Erythroblast (primary cell): ENCODE measurements at places on chromosomes 13 and 19.
A peak's percentile ranks its signal among the peaks of the same experiment; 100 is the strongest.

- no peak for DNase-seq
Measured at GRCh38 chr19:33040994-33041827, 23.5 kb downstream of the RHPN2 start.

DNA sequence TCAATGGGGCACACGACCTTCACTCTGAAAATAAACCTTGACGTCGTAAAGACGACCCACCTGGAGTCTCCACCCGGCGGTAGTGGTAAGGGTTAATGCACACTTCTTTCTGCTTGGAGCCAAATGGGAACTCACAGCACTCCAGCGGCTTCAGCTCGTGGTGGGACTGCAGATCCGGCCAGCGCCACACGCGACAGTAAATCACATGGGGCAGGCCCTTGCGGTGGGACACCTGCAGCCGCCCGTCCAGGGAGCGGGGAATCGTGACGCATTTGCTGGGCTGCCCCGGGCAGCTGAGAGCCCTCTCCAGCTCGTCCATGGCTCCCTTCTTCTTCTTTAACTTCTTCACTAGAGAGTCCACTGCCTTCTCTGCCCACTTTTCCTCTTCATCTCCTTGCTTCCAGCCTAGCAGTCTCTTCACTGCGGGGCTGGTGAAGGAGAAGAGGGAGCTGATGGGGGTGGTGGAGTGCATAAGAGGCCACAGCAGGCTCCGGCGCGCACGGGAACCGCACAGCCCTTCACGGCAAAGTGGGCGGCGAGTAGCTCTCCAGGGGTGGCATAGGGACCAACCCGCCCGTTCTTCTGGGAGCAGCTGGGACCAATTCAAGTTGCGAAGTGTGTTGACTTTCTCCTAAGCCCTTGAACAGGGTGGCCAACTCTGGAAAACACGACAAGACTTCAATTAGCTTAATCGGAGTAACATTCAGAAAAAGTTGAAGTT, 40.7 kb downstream of the SMAD9 start:
- no peak for DNase-seq

DNA sequence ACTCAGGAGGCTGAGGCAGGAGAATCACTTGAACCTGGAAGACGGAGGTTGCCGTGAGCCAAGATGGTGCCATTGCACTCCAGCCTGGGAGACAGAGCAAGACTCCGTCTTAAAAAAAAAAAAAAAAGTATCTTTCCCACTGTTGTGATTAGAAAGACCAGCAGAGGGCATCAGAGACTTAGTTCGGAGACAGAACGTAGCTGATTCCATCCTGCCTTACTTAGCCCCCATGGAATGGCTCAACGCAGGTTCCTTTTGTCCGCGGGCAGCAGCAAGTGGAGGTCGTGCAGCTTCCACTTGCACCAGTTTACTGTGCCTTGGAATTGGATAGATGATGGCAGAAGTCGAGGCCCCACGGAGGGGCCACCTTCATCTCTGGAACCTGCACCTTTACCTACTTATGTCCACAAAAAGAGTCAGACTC, 8.1 kb downstream of the TIMM29 start:
- DNase-seq = peak; percentile 81

- no peak for DNase-seq
Measured at GRCh38 chr13:41955605-41956004, 5.3 kb downstream of the VWA8 start.

DNA sequence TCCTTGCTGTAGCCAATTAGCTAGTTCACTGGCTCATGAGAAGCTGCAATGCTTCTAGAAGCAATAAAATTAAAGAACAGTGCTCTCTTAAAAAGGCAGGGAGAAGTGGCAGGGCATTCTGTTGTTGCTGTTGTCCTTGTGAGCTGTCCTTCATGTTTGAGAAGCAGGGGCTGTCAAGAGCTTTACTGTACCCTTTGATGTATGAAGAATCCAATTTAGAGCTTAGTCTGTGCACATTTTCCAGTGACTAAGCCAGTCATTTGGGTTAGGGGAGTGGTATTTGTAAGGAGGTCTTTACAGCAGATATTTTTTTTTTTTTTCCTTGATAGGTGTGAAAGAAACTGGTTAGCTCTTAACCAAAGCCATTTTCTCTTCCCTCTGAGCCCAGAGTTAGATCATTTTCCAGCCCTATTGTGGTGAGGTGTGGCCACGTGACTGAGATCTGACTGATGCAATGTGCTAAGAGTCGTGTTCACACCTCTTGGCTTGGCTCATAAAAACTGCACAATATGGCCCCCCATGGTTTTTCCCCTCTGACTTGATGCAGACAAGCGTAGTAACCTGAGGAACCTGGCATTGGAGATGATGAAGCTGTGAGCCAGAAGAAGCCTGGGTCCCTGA, 309.6 kb upstream of the TMTC4 start:
- no peak for DNase-seq

DNA sequence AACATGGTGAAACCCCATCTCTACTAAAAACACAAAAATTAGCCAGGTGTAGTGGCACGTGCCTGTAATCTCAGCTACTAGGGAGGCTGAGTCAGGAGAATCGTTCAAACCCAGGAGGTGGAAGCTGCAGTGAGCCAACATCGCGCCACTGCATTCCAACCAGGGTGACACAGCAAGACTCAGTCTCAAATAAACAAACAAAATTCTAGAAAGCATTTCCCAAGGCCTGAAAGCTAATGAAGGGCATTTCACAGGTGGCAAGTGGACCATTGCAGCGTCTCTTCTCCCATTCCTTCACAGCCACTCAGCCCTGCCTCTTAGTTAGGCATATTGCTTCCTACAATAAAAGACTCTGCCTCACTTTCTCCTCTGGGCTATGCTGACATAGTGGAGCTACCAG, 13.5 kb upstream of the RXFP2 start:
- DNase-seq = no peak

DNA sequence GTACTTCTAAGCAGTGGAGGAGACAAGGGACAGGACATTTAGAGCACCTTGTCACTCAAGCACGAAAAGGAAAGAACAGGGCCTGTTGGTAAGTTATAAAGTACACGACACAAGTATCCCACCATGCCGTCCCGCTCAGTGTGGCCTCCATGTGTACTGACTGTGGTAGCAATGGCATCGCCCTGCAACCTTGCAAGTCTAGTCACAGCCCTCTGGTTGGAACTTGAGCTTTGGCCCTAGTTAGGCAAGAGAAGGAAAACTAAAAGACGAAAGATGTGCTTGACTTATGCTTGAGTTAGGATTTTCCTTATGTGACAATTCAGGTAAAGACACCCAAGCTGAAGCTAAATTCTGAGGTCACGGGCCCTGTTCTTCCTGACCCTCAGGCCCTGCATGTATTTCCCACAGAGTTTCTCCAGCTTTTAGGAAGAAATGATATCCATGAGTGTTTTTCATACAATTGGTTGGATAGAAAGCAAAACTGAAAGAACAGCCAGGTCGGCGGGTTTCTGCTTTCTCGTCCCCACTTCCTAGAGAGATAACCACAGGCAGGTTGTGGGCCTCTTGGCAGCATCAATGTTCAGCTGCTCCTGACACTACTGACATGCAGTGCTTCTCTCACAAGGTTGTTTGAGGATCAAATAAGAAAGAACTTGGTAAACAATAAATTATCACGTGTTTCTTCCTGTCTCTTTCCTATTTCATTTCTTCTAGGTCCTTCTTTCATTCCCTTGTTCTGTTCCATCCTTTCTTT, 216.2 kb downstream of the IRS2 start:
- no peak for DNase-seq

DNA sequence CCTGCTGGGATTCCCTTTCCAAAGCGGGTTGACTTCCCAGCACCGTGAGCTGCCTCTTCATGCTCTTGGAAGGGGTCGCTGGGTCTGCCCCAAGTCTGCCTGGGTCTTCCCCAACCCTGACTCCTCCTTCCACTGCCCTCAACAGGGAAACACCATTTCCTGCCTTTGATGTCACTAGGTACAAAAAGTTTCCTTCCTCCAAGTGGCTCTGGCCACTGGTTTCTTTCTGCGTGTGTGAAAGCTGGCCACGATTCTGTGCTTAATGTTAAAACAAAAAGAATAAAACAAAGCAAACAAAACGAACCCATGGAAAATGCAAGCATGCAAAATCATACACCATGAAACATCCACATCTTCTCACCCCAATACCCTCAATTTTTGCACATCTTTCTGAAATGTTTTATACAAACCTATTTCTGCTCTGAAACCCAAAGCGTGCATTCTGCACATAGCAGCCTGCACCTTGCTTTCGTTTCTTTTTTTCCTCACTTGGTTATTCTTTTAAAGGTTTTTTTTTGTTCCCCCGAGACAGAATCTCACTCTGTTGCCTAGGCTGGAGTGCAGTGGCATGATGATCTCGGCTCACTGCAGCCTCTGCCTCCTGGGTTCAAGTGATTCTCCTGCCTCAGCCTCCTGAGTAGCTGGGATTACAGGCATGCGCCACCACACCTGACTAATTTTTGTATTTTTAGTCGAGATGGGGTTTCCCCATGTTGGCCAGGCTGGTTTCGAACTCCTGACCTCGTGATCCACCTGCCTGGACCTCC, 12.5 kb upstream of the TNFSF9 start:
- no peak for DNase-seq

DNA sequence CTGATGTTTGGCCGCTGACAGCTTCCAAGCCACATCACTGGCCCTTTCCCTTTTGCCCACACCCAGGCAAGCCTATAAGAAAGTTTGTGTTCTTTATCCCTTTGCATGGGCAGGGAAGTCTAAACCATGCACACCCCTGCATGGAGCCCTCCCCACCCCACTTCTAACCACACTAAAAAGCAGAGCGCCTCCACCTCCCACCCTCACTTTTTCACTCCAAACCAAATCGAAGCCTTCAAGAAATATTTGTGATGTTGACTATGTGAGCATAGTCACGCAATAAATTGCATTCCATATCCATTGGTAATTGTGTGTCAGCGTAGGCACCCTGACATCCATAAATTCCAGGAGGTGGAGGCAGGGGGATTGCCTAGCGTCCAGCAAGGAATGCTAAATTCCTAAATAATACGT, 104.4 kb upstream of the LSM14A start:
- no peak for DNase-seq

GRCh38 chr19:30593356-30593755, 221.2 kb downstream of the ZNF536 start:
- no peak for DNase-seq

DNA sequence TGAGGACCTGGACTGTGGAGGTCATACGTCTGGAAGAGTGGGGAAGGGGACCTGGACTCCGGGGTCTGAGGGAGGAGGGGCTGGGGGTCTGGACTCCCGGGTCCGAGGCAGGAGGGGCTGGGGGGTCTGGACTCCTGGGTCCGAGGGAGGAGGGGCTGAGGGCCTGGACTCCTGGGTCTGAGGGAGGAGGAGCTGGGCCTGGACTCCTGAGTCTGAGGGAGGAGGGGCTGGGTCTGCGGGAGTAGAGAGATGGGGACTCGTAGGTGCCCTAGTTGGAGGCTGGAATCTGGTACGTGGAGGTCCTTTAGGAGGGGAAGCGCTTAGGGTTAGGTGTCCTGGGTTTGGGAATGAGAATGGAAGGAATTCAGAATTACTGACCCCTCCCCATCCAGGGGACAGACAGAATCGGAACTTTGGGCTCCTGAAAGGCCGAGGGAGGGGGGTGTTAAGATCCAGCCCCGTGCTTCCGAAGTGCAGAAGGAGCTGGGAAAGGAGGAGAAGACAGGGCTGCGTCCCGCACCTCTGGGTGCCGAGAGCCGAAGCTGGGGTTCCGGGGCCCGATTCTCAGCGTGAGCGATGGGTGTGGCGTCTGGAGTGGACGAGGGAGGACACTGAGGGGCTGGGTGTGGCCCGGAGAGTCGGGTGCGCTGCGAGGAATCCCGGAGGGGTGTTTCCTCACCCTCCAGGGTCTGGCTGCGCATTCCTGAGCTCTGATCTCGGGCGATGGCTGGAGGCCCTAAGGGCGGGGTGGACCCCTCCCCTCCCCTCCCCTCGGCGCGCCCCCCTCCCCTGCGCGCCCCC, 608 bp downstream of the MYADM start:
- DNase-seq = no peak

- peak; percentile 30 for DNase-seq
Measured at GRCh38 chr13:21297447-21297846, 121.0 kb downstream of the MRPL57 start.

DNA sequence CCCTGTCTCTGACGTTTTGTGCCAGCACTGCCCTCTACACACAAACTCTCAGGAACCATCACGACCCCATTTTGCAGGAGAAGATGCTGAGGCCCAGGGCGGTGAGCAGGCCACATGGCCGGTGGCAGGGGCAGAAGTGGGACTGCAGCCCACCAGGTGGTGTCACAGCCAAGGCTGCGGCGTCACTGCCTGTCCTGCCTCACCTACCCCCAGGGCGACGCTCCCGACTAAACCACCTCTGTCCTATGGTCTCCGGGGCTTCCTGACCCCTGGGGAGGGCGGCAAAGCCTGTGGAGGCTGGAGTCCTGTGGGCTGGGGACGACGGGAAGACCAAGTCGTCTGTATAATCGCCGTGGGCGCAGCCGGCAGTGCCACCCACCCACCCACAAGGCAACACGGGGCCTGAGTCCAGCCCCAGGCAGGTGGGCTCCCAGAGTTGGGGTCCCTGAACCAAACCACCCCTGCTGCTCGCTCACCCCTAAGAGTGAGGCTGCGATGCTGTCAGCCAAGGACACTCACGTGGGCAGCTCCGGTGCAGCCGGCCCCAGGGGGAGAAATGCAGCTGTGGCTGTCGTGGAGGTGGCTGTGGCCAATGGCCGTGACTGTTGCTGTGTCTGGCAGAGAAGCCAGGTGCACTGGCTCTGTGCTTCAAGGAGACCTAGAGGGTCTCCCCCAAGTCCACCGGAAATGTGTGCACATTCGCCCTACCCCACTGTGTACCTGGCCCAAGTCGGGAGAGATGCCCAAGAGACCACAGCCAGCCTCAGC, 29.7 kb downstream of the RASA3 start:
- no peak for DNase-seq

DNA sequence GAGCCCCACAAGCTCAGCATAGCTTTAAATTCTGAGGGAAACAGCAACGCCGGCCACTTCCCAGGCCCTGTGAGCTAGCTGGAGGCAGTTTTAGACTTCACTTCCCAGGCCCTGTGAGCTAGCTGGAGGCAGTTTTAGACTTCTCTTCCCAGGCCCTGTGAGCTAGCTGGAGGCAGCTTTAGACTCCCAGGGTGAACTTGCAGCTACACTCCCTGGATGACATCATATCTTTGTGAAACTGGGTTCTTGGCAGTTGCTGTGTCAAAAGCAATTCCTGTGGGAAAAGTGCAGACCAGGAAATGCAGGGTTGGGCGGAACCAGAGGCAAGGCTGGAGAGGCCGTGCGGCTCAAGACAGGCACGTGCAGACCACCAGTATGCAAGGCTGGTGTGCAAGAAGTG, 12.7 kb downstream of the SOX1 start:
- DNase-seq = no peak
